ENCODE measurements at places on chromosomes 2 and 18.

DNA sequence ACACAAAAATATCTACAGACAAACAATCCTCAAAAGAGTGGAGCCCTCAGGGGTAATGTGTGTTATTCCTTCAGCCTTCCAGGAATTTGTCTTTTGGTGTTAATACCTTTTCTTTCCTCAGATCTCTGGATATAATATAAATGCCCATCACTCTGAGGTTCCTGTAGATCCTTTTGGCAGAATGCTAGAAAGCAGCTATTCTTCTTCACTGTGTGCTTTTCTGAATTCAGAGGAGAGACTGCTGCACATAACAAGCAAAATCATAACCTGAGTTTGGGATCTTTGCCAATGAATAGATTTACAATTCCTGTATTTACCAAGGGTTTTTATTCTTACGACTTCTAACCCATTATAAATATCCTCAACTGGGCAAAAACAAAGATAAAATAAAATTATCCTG, 57.3 kb downstream of the KLF7 start:
- no peak for DNase-seq

DNA sequence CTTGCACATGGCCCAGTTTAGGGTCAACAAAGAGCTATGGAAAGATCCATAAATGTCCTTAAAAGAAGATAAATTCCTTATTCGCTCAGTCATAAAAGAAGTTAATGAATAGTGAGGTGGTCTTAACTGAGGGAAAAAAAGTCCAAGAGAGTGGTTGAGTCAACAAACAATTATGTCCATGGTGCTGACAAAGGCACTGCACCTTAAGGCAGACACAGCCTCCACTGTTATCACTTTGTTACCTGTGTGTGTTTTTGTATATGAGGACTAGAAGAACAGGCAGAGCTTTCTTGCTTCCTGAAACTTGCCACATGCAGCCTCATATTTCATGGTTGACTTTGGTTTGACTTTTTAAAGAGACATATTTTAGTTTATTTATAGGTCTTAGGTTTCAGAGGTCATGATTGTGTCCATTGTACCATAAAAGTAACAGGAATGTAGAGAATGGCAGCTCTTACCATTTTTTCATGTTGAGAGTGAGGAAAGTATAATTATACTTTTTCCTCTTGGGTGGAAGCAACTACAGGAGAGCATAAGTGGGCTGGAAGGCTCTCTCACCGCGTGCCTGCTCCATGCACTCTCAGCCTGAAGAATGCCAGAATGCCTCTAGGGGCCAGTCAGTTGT, 93.6 kb downstream of the XRCC5 start:
- no peak for DNase-seq

DNA sequence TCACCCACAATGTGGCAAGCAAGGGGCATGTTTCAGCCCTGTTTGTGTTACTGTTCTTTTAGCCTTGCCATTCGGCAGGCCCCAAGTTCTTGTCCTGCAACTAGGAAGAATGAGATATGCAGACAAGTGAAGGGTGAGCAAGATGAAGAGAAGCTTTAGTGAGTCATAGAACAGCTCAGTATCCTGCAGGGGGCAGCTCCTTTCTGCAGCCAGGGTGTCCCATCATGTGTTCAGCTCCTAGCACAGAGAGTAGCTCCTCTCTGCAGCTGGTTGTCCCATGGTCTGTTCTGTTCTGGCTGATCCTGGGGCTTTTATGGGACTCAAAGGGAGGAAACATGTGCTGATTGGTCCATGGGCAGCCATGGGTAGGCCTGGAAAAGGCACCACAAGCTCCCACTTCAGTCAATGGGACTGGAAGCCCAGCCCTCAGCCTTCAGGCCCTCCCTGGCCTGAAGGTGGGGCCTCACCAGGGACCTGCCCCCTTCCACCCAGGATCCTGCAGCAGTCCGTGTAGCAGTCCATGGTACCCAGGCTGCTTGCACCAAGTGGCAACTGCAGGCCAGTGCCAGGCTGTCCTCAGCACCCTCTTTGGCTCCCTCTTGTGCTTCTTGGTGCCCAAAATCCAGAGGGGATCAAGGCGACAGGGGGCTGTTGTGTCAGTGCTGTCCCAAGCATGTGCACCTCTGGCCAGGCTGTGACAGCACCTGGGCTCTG, 326.4 kb downstream of the NR4A2 start:
- DNase-seq = no peak

- no peak for DNase-seq
Observed at GRCh38 chr2:50402654-50402960, 629.3 kb downstream of the NRXN1 start.
